ENCODE measurements at places on chromosomes 11 and 22. TPM values are rescaled to one million over a fixed set of nuclear protein-coding genes. Genes with fewer than 3 reads are reported as not detected.

The MUC15 gene
- total RNA-seq, result 22.8 TPM

The PHLDB1 gene
- 89.8 TPM for total RNA-seq

The SPDYC gene
- total RNA-seq, result not detected

The GRM5 gene
- total RNA-seq, result 0.34 TPM

The KAT5 gene
- 47.1 TPM for total RNA-seq

DNA sequence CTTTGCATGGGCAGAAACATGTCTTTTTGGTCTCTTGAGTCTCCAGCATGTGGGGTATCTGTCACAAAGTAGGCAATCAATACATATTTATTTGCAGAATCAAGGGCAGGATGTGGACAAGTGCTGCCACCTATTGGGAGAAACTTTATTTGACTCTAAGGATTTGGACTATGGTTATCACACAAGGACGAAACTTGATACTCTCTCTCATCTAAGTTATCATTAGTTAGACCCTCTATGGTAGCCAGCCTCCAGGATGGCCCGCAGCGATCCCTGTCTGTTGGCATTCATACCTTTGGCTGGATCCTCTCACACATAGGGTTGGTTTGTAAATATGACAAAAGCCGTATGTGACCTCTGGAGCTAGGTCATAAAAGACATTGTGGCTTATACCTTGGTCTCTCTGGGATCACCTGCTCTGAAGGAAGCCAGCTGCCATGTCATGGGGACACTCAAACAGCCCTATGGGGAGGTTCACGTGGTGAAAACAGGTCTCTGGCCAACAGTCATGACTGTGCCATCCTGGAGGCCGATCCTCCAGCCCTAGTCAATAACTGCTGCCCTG, 1.1 kb upstream of the FBXO7 start:
- H3K4me3 ChIP-seq, result no peak overlapping the region
- peaks cover 42% of the 10 kb centered on the region for H3K4me1 ChIP-seq
- DNase-seq, result no peak
- no peaks in the 10 kb centered on the region for H3K36me3 ChIP-seq

GRCh38 chr11:30489076-30489475, 97.1 kb downstream of the MPPED2 start:
- no peak for DNase-seq
- H3K36me3 ChIP-seq, result no peaks in the 10 kb centered on the region
- H3K4me1 ChIP-seq, result peaks cover 29% of the 10 kb centered on the region
- no peak overlapping the region for H3K4me3 ChIP-seq
- no peaks in the 10 kb centered on the region for H3K27me3 ChIP-seq
- H3K27ac ChIP-seq, result no peak overlapping the region

DNA sequence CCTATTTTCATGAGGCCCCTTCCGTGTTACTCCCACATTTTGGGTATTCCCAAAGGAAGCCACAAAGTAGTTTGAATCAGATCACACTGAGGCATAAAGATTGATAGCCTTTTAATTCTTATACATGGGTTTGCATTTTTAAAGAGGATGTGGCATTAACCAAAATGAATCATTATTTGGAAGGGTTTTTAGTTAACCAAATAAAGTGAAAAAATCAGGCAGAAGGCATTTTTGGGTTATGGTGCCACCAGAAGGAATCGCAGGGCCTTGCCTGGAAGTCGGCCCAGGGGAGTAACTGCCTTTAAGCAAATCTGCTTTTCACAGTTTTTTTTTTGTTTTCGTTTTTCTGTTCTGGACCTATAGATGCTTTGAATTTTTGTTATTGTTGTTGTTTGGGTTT, 55.4 kb downstream of the HSD17B12 start:
- H3K4me3 ChIP-seq, result no peak overlapping the region
- peaks cover 26% of the 10 kb centered on the region for H3K4me1 ChIP-seq
- no peak overlapping the region for H3K27ac ChIP-seq
- peaks cover 7% of the 10 kb centered on the region for H3K36me3 ChIP-seq

GRCh38 chr11:131976021-131976420, 605.6 kb downstream of the NTM start:
- DNase-seq, result no peak
- no peaks in the 10 kb centered on the region for H3K4me1 ChIP-seq
- no peak overlapping the region for H3K27ac ChIP-seq
- no peak overlapping the region for H3K4me3 ChIP-seq

GRCh38 chr11:57815877-57816276, 54.3 kb downstream of the CTNND1 start:
- no peaks in the 10 kb centered on the region for H3K27me3 ChIP-seq
- DNase-seq, result no peak
- peaks cover 88% of the 10 kb centered on the region for H3K36me3 ChIP-seq
- H3K4me1 ChIP-seq, result no peaks in the 10 kb centered on the region
- no peak overlapping the region for H3K27ac ChIP-seq

All from upper lobe of left lung (tissue), 6 donors.